ENCODE measurements at places on chromosomes 1 and 21. TPM values are rescaled to one million over a fixed set of nuclear protein-coding genes. Genes with fewer than 3 reads are reported as not detected.

Gene GPR37L1
- 0.09 TPM for total RNA-seq

Gene CACYBP
- 47.9 TPM for total RNA-seq

Gene PRAMEF18
- total RNA-seq, result not detected

Gene OR2T1
- not detected for total RNA-seq

Gene TNFSF4
- 1.2 TPM for total RNA-seq

Gene CDA
- 5.0 TPM for total RNA-seq

Gene BMP8B
- 0.69 TPM for total RNA-seq

Gene CASQ1
- total RNA-seq, result 4.5 TPM

Gene FLG2
- not detected for total RNA-seq

Gene PTGFRN
- total RNA-seq, result 99.4 TPM

Gene OPTC
- not detected for total RNA-seq

Gene CD247
- 1.3 TPM for total RNA-seq

Gene GNAT2
- total RNA-seq, result not detected

Gene WDR47
- 21.2 TPM for total RNA-seq

Gene LENEP
- not detected for total RNA-seq

Gene LEMD1
- total RNA-seq, result not detected

Gene C1QA
- 72.6 TPM for total RNA-seq

Gene KIFAP3
- 31.4 TPM for total RNA-seq

Gene SPRR1A
- not detected for total RNA-seq

Gene TLR5
- 11.2 TPM for total RNA-seq

Gene SH2D1B
- total RNA-seq, result 0.69 TPM

Gene CCDC30
- total RNA-seq, result 4.6 TPM

Gene MAB21L3
- not detected for total RNA-seq
